ENCODE measurements at places on chromosomes 1 and 21.
A peak's percentile ranks its signal among the peaks of the same experiment; 100 is the strongest.

- no peak for DNase-seq
These were observed 17.5 kb downstream of the RD3 start for GRCh38 chr1:211474451-211474850.

DNA sequence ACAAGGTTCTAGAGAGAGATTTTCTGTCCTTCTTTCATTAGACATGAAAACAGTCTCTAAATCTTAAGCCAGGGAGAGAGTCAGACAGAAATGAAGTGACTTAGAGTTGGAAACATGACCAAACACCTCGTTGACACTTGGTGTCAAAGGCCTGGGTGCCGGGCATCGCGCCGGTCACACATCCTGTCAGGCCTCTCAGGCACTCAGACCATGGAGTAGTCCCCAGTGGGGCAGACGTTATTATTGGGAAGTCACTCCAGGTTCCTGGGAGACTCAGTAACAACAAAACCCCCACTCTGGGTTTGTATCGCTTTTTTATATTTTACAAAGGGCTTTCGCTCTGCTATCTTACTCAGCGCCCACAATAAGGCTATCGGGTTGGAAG, 25.8 kb downstream of the KCNN3 start:
- DNase-seq: no peak

DNA sequence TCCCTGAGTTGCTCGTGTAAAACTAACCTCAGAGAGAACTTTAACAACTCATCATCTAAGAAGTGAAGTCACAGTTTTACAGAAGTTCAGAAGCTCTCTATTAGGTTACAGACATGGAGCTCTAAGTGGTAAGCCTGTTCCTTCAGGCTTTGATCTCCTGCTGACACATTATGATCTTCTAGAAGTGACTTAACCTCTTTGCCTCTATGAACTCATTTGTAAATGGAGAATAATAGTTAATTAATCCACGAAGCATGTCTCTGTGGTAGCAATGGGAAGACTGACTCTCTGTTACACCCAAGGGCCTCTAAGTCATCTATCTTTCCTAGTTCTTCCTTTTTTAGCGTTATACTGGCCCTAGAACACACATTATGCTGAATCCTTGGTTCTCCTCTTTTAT, 157.9 kb upstream of the NRIP1 start:
- peak; percentile 14 for DNase-seq

DNA sequence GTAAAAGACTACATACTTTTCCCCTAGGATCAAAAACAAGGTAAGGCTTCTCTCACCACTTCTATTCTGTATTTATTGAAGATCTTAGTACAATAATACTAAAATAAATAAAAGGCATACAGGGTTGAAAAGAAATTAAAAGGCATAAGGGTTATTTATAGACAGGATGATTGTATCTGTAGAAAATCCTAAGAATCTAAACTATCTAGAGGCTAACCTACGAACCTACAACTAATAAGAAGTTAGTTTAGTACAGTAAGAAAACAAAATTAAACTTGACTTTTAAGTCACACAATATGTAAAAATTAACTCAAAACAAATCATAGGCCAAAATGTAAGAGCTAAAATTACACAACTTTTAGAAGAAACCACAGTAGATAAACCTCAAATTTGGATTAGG, 50.4 kb upstream of the ADAM30 start:
- DNase-seq: no peak

- no peak for DNase-seq
These were observed 44.1 kb upstream of the GLIS1 start for GRCh38 chr1:53783056-53783455.

GRCh38 chr1:6477039-6477820, 11.3 kb upstream of the TNFRSF25 start:
- no peak for DNase-seq

DNA sequence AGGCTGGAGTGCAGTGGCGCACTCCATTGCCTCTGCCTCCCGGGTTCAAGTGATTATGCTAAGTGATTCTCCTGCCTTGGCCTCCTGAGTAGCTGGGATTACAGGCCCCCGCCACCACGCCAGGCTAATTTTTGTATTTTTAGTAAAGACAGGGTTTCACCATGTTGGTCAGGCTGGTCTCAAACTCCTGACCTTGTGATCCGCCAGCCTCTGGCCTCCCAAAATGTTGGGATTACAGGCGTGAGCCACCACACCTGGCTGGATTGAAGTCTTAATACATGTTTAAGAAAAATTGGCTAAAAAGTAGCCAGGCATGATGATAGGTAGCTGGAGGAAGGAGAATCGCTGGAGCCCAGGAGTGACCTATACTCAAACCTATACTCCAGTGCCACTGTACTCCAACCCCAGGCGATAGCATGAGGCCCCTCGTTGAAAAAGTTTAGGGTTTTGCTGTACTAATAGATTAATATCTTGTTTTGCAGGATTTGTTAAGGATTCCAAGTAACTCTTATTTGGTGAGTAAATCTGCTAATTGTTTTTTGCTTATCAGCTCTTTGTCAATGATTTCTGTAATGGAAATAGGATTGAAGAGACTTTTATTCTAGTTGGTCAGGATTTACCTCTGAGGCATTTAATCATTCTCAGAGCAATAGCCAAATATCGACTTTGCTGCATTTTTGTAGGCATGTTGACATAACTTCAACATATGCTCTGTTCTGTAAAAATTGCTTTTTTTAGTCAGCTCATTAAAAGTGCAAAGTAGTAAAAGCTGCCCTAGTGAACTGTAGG, 2.0 kb downstream of the RCC1 start:
- no peak for DNase-seq

DNA sequence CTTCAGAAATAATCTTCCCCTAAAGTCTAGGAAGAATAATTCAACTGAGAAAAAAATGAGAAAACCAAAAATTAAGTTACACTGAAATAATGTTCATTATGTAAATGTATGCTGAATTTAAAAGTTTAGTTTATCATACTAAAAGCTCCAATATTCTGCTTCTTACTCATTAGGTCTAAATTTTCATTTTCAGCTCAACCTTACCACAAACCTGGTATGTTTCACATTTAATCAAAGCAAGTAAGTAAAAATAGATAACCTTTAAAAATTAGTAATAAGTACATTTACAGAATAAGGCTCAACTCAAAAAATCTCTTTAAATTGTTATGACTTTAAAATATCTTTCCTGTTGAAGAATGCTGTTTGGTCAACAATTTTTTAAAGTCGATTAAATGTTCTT, 15.0 kb downstream of the BTG3 start:
- no peak for DNase-seq

DNA sequence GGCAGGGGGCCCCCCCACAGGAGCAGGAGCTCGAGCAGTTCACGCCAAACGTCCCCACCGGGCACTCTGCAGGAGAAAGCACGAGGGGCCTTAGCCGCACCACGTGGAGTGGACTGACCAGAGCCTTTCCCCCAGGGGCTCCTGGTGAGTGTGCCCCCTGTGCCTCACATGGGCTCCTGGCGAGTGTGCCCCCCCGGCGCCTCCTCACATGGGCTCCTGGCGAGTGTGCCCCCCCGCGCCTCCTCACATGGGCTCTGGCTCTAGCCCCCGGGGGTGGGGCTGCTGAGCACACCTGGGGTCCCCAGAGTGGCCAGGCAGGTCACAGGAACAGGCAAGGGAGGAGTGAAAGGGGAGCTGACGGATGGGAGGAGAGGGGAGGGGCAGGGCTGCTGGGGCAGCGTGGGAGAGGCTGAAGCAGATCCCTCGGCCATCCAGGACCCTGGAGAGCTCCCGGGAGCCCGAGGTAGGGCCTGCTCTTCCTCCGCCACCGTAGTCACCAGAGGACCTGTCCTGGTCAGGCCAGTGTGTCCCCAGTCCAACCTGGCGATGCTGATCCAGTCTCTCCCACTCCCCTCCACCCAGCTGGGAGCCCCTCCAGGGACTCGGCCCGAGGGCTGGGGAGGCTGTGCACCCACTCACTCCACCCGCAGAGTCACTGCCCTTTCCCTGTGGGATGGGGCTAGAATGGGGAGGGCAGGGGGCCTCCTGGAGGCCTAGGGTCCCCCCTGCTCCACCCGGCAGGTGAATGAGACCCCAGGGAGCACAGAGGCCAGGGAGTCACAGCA, 47.6 kb downstream of the ARHGEF16 start:
- DNase-seq: no peak

GRCh38 chr1:220815409-220815808, 28.7 kb downstream of the MTARC1 start:
- no peak for DNase-seq

GRCh38 chr1:60415696-60416095, 342.1 kb upstream of the C1orf87 start:
- DNase-seq: no peak

DNA sequence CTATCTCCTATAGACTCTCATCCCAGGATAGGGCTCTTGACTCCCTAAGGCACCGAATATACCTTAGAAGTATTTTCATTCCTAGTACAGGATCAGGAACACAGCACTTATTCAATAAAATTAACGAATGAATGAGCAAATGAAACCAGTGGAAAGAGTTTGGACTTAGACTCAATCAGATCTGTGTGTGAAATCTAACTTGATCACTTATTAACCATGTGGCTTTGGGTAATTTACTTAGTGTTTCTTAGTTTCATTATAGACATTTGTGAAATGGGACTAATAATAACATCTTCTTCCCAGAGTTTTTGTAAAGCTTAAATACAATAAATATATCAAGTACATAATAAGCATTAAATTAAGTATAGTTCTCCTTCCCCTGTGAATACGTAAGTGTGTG, 230.1 kb downstream of the ADGRL2 start:
- no peak for DNase-seq

GRCh38 chr1:235423214-235423652, 56.0 kb downstream of the TBCE start:
- DNase-seq: no peak

- DNase-seq: no peak
These were observed 6.3 kb upstream of the VPS26C start for GRCh38 chr21:37273440-37273839.

DNA sequence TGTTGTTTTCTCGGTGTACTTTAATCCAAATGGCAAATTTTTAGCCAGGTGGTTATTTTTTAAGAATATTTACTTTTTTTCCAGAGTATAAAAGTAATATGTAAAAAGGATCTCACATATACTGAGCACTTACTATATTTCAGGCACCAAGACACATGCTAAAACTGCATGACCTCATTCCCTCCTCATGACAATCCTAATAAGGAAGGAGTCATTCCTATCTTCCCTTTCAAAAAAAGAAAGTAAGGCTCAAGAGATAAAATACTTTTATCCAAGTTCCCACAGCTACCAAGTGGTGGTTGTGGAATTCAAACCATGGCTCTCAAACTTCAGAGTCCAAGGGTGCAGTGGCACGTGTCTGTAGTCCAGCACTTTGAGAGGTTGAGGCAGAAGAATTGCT, 19.4 kb downstream of the ATP2B4 start:
- DNase-seq: no peak

- peak; percentile 35 for DNase-seq
These were observed 6.3 kb downstream of the MAGI3 start for GRCh38 chr1:113396585-113396984.

All from fibroblast of the conjunctiva (primary cell).